ENCODE measurements at places on chromosomes 12 and 14.
A peak's percentile ranks its signal among the peaks of the same experiment; 100 is the strongest.

GRCh38 chr14:97408937-97409815 is 612.0 kb downstream of the VRK1 start:
- DNase-seq = no peak

DNA sequence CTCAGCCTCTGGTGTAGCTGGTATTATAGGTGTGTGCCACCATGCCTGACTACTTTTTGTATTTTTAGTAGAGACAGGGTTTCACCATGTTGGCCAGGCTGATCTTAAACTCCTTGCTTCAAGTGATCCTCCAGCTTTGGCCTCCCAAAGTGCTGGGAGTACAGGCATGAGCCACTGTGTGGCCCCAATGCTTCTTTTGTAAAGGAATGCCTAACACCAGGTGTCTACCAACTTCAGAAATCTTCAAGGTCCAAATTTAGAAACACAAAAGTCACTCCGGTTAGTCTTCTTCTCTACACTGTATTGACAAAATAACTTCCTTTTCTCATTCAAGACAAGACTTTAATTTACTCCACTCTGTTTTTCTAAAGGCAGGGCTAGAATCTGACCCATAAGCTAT is 188.7 kb downstream of the PRKD1 start:
- DNase-seq = no peak

- DNase-seq = peak; percentile 76
These were observed 10.1 kb upstream of the SPATS2 start for GRCh38 chr12:49357103-49357678.

- DNase-seq = peak; percentile 90
These were observed 46.6 kb upstream of the NR1H4 start for GRCh38 chr12:100427078-100427477.

DNA sequence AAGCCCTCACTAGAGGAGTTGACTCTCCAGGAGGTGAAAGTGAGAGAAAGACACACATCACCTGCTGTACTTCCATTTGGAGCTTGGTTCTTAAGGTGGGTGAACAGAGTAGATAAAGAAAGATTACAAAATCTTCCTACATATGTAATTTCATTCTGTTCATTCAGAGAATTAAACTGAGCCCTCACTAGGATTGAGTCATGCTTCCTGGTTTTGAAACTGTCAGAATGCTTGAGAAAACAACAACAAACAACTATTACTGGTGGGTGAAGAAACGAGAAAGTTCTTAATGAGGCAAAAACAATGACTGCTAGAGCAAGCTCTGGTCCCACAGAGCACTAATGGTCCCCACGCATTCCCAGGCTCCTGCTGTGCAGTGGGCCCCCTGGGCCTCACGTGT is 841.7 kb downstream of the VRK1 start:
- no peak for DNase-seq
